NCI-H1436 treated with DMSO at 0.1 percent for 48 hours (cell line): ENCODE measurements at places on chromosomes 11 and 22.

GRCh38 chr22:37509059-37509860, 10.0 kb downstream of the CARD10 start:
- no peak for DNase-seq

DNA sequence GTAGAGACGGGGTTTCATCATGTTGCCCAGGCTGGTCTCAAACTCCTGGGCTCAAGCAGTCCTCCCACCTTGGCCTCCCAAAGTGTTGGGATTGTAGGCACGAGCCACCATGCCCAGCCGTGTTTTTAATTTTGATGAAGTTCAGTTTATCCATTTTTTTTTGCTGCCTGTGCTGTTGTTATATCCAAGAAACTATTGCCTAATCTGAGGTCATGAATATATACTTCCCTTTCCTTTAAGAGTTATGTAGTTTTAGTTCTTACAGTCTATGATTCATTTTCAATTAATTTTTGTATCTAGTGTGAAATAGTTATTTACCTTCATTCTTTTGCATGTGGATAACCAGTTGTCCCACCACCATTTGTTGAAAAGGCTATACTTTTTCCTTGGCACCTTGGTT, 50.3 kb upstream of the SORL1-AS1 start:
- DNase-seq: no peak

DNA sequence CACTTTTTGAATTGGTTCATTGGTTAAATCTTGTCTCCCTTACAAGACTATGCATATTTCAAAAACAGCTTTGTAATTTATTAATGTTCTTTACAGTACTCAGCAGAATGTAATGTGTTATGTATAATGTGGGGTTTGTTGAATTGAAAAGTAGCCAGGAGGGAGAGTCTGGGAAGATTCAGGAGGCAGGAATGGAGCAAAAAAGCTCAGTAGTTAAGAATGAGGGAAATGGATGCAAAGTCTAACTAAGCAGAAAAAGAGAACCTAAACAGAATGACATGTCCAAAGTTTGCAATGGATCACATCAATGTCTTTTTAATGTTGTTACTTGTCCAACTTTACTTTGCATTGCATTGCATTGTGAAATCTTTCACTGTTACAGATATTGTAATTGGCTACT, 86.5 kb upstream of the CARD18 start:
- no peak for DNase-seq

DNA sequence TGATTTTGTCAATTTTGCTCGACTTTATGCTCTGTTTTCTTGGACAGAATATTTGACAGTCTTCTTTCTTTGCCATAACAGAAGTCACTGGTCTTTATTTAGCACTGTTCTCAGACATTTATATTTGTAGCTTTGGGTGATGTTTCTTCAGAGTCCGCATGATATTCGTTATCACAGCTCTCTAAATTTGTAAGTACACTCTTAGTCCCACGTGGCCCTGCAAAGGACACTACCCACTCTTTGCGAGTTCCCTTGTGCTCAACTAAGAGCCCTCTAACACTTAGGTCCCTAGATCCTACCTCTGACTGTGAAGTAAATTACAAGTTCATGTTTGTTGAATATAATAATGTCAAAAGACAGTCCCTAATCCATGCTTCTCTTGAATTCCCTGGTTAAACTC, 651.9 kb downstream of the NTM start:
- DNase-seq: no peak

DNA sequence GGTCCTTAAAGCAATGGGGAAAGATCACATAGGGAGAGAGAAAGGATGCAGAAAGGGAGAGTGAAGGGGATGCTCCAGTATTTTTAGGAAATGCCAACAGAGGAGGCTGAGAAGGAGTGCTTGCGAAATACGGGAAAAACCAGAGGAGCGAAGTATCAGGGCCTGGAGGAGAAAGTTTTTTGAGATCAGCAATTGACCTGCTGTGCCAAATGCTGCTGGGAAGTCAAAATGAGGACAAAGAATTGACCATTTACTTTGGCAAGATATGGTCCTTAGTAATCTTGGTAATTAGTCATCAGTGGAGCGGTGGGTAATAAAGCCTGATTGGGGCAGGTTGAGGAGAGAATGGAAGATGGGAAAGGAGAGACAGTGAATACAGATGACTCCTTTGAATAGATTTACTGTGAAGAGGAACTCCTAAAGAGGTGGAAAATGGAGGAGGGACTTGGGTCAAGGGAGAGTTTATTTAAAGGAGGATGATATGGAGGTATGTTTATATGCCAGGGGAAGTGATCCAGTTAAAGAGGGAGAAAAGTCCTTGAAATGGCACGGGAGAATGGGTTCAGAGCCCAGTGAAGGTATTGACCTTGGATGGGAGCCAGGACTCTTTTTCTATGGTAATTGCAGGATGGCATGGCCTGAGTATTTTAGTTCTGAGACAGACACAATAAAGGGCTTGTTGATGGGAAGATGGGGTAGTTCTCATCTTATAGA, 111.5 kb downstream of the PKNOX2 start:
- no peak for DNase-seq

GRCh38 chr11:60511393-60511792, 3.8 kb upstream of the MS4A13 start:
- DNase-seq: no peak

- no peak for DNase-seq
Measured at GRCh38 chr11:116403794-116404461, 368.9 kb downstream of the BUD13 start.

- no peak for DNase-seq
Measured at GRCh38 chr11:111815489-111815888, 49.3 kb upstream of the PPP2R1B start.

GRCh38 chr11:17277024-17277584, 565 bp downstream of the NUCB2 start:
- DNase-seq: no peak

DNA sequence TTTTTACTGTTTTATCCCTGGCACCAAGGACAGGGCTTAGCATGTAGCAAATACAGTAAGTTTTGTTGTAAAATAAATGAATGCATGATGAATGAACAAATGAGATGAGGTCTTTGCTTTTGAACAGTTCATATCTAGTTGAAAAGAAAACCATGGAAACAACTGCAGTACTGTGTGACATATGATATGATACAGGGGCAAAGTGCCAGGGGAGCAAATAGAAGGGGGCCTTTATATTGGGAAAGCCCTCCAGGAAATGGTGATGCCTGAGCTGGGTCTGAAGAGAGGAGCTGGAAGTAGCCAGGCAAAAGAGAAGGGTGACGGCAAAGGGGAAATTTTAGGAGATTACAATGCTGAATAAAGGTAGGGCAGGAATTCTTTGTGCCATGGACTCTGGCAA, 63.8 kb upstream of the UCP3 start:
- no peak for DNase-seq

DNA sequence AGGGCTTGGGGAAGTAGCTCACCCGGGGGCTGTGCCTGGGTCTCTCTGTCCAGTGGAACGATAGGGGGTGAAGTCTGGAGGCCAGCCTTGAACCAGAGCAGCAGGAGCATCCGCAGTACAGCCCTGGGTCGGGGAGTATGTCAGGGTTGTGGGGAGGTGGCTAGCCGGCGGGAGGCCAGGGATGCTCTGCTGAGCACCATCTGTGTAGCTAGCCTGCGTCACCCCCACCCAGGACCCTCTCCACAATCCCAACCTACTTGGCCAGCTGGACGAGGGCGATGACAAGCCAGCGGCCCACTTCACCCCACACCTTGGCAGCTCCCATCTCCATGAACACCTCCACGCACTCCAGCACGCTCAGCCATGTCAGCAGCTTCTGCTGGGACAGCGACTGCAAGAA, 2.2 kb downstream of the PEX16 start:
- DNase-seq: no peak

DNA sequence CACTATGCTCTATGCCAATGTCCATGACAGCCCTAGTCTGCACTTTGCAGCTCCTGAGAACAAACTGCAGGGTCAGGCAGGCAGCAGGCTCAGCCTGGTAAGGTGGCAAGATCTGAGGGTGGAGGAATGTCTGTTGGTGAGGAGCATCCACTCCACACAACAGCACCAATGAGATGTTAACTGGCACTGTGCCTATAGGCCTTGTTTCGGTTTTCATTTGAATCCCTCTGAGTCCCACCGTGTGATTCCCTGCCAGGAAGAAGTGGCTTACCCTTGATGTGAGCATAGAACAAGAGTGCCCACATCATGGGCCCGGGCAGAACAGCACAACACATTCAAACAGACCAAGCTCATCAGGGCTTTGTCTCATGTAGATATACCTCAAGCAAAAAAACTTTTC, 44.1 kb upstream of the CHRM4 start:
- DNase-seq: no peak

DNA sequence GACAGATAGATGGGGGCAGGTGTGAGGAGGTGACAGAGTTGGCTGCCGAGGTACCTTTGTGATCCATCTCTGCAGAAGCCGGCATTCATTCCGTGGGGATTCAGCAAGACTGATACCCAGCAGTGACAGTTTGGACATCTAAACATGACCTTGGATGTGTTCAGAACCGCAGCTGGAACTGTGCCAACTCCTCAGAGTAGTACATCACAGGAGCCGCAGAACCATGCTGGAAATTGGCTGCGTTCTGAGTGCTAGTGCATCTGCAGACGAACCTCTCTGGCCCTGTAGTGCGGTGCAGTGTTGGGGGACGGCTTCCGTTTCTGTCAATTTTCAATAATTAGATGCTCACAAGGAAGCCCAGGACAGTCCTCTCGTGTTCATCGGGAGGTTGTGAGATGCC, 772.1 kb downstream of the NTM start:
- no peak for DNase-seq

GRCh38 chr11:3121931-3122774, 43.0 kb downstream of the OSBPL5 start:
- no peak for DNase-seq

DNA sequence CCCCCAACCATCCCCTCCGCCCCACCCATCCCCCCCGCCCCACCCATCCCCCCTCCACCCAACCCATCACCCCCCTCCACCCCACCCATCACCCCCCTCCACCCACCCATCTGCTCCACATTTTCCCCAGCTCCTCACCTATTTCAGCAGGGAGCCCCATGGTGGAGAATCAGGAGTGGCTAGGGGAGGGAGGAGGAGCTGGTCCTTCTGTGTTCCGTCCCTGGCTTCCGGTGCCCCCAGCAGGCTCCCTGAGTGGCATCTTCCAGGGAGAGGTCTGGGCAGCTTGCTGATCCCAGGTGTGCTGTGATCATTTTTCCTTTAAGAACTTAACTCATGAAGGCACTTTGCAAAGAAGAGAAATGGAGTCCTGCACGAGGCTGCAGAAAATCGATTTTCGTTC, 365.8 kb downstream of the TBC1D22A start:
- DNase-seq: no peak

- no peak for DNase-seq
Measured at GRCh38 chr11:113282898-113283437, 31.4 kb upstream of the TTC12 start.

- DNase-seq: no peak
Measured at GRCh38 chr11:2259897-2260451, 10.4 kb downstream of the ASCL2 start.

- no peak for DNase-seq
Measured at GRCh38 chr11:95556342-95557163, 233.0 kb downstream of the FAM76B start.

DNA sequence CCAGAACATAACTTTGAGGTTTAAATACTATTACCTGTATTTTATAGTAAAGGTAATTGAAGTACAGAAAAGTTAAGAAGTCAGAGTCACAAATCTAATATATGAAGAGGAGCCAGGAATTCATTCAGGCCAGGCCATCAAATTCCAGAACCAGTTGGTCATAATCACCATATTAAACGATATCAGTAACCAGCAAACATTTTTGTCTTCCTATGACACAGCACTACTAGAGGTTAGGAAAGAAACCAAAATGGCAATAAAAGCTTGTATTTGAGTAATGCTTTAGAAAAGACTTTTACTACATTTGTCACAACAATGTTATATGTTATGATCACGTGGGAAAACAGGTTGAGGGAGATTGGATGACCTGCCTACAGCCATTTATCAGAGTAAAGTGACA, 62.2 kb downstream of the DKK3 start:
- DNase-seq: no peak

GRCh38 chr11:67631411-67631810, 1.7 kb upstream of the NUDT8 start:
- DNase-seq: no peak

GRCh38 chr11:122521626-122522025, 133.9 kb upstream of the UBASH3B start:
- no peak for DNase-seq

DNA sequence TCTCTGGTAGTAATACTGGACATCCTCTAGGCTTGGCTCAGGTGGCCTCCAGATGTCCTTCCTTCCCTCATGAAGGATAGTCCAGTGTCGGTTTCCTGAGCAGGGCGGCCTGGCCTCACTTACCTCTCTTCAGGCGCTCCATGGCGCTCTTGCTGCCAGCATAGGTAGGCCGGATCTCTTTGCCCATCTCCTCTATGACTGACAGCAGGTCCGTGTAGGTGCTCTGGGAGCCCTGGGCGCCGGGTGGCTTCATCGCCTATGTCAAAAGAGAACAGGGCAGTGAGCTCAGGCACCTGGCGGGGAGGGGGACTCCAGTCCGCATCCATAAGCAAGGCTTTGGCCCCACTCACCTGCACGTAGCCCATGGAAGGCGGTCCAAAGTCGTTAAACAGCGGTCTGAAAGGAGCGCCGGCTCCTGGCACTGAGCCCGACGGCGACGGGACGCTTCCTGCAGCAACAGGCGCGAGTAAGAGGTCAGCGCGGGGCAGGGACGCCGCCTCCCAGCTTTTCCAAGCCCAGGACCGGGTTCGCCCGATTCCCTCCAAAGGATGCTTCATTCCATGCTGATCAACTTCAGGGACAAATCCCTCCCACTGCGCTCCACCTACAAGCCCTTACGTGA, 609 bp downstream of the CDK2AP2 start:
- no peak for DNase-seq

DNA sequence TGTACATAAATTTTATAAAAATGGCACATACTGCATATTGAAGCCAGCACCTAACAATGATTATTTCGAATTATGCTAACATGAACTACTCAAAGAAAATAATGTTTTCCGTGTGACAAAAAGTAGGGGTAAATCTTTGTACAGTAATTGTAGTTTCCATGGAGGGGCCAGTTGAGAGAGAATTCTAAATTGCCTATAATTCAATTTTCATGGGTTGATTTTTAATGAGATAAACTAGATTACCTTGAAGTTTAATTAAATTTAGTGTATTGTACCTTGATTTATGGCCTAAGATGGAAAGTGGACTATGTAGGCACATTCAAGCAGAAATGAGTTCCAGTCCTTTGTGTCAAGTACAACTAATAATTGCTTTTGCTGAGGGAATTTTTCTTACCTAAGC, 5.0 kb downstream of the APLP2 start:
- no peak for DNase-seq
